ENCODE measurements at places on chromosomes 2 and 18. TPM values are rescaled to one million over a fixed set of nuclear protein-coding genes. Genes with fewer than 3 reads are reported as not detected.

The PDCD1 gene
- not detected for total RNA-seq

The TMEM163 gene
- total RNA-seq = not detected

The C2orf74 gene
- 13.8 TPM for total RNA-seq

The MYCN gene
- 2.1 TPM for total RNA-seq

The ARHGAP25 gene
- total RNA-seq = 0.44 TPM
